Stimulated activated CD8-positive, alpha-beta memory T cell treated with anti-CD3 and anti-CD28 coated beads, Interleukin-4, amount 100 ng/mL, for 48 hours (primary cell): ENCODE measurements at places on chromosomes 1 and 21.

DNA sequence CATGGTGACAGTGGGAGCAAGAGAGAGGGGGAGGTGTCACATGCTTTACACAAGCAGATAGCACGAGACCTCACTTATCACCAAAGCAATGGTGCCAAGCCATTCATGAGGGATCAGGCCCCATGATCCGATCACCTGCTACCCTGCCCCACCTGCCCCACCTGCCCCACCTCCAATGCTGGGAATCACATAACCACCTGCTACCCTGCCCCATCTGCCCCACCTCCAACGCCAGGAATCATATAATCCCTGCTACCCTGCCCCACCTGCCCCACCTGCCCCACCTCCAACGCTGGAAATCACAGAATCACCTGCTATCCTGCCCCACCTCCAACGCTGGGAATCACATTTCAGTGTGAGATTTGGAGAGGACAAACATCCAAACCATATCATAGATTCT, 10.6 kb upstream of the AIRE start:
- DNase-seq, result no peak

DNA sequence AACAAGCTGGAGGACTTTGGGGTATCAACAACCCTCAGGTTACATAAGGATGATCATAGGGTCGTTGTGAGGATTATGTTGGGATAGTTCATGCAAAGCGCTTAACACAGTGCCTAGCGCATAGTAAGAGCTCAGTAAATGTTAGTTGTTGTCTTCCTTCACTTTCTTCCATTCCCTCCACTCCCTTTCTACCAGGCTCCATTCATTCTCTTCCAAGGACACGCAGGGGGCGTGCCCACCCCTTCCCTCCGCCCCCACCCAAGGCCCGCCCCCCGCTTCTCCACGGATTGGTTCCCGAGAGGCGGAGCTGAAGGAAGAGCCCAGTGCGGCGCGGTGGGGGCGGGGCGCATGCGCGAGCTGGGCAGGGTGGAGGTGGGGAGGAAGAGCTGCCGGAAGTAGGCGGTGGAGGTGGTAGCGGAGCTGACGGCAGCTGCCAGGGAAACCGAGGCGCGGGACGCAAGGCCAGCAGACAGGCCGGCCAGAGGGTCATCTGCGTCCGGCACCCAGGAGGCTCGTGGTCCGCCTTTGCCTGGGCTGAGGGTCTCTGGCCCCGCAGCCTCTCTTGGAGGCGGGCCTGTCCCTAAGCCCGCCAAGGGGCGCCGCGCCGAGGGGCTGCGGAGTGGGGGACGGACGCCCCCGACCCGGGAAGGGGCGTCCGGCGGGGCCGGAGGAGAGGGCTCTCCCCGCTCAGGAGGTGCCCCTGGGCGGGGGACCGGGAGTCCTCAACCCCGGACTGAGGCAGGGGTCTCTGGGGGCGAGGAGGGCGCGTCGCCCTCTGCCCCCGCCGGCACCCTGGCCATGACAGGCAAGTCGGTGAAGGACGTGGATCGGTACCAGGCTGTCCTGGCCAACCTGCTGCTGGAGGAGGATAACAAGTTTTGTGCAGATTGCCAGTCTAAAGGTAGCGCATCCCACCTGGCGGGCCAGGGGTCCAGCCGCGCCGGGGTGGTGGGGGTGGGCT, at the start of gene SMAP2:
TSS of gene SMAP2 (plus strand) at position 405 of the 961 bp plus-strand sequence. CDS start at position 799, 394 bp downstream.
- DNase-seq, result peak; percentile 97

DNA sequence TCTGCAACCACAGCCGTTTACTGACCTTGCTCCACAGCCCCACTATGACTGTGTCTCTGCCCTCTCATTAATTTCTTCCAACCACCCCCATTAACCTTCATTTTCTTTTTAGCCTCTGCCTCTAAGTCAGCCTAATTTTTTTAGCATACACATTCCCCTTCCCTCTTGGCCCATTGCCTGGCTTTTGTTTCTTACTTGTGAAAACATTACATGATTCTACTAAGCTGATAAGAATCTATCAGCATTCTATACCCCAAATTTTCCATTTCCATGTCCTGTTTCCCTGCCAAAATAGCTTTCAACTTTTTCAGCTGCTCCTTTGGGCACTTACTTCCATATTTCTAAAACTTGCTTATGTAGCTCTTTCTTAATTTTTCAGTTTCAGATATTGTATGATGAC, 79.8 kb downstream of the PCP4 start:
- DNase-seq, result no peak

- no peak for DNase-seq
These were observed 433.9 kb upstream of the DAB1 start for GRCh38 chr1:57857809-57858208.

GRCh38 chr1:155086856-155087535, 8.4 kb downstream of the EFNA3 start:
- no peak for DNase-seq
